Left ventricle myocardium superior (tissue), 1 donor: ENCODE measurements at places on chromosomes 7 and 10. TPM values are rescaled to one million over a fixed set of nuclear protein-coding genes. Genes with fewer than 3 reads are reported as not detected.

- no peak for DNase-seq
Measured at GRCh38 chr10:5411941-5412276, 448 bp upstream of the NET1 start.

GRCh38 chr10:30842185-30842584, 189.5 kb downstream of the ZNF438 start:
- DNase-seq = no peak

GRCh38 chr10:13147161-13147560, 14.2 kb upstream of the MCM10 start:
- no peak for DNase-seq

DNA sequence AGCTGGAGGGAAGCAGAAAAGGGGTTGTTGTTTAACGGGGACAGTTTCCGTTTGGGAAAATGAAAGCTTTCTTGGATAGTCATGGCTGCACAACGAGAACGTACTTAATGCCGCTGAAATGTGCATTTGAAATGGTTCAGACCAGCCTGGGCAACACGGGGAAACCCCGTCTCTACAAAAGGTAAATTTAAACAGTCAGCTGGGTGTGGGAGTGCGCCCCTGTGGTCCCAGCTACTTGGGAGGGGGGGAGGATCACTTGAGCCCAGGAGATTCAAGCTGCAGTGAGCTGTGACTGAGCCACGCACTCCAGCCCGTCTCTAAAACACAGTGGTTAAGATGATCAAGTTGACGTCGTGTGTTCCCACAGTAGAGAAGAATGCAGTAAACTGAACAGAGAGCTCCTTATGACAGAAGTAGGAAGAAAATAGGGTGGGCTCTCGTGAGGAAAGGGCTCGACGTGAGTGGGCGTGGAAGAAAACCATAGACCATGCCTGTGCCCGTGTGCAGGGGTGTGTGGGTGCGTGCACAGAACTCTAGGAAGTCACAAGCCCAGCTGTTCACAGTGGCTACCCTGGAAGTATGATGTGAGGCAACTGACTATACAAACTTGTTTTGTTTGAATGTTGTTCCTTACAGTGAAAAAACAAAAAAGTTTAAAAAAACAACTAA, 4.1 kb upstream of the FUOM start:
- DNase-seq = no peak

DNA sequence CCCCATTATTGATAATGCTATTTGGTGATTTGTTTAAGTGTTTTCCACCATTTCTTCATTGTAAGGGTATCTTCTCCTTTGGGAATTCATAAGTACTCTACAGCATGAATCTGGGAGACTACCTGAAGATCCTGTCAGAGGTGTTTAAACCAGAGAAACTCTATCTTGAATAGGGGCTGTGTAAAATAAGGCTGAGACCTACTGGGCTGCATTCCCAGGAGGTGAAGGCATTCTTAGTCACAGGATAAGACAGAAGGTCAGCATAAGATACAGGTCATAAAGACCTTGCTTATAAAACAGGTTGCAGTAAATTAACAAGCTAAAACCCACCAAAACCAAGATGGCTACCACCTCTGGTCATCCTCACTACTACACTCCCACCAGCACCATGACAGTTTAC, 13.4 kb upstream of the OR2A5 start:
- DNase-seq = no peak

- DNase-seq = no peak
Measured at GRCh38 chr10:124053971-124054370, 39.4 kb downstream of the CHST15 start.

The LIPN gene
- 0.22 TPM for total RNA-seq

The ATE1 gene
- 36.9 TPM for total RNA-seq
